ENCODE measurements at places on chromosomes 5 and 9.
A peak's percentile ranks its signal among the peaks of the same experiment; 100 is the strongest.

GRCh38 chr5:33312571-33313549, 127.9 kb upstream of the TARS1 start:
- peak; percentile 68 for DNase-seq

- no peak for DNase-seq
Observed at GRCh38 chr5:7882926-7883325, 14.0 kb downstream of the MTRR start.

DNA sequence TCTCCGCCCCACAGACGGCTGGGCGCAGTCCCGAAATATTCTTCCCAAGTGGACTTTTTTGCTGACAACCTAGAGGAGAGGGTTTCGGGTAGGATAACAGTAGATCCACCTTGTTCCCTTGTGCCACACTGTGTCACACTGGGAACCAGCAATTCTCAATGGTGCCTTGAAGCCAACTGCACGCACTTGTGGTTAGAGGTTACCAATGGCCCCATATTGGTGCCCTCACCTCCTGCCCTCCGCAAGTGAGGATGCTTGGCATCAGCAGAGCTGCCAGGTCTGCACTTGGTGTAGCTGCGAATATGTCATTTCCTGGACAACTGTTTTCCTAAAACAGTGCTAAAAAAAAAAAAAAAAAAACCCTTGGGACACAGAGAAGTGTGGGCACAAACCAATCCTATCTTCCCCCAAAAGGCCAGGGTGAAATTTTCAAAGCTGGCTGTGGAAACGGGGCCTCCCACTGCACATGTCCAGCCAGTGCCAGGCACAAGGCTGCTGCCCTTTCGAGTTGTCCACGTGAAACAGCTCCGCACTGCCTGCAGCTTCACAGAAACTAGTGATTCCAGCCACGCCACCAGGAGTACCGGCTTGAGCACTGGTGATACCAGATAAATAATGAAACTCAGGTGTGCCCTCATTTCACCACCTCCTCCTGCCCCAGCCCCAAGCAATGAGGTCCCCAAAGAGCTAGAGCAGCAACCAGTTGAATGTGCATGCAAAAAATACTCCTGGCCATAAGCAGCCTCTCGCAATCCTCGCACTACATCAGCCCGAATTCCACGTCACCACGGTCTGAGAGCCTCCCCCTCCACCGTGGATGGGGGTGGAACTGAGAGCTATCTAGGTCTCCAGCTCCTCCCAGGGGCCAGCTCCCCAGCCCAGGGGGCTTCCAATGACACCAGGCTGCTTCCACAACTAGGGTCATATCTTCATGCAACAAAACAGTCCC, 51.2 kb downstream of the USP20 start:
- DNase-seq, result peak; percentile 52

- no peak for DNase-seq
Observed at GRCh38 chr9:1458503-1458902, 408.3 kb downstream of the DMRT2 start.

GRCh38 chr5:90424245-90424644, 14.7 kb upstream of the CETN3 start:
- no peak for DNase-seq

DNA sequence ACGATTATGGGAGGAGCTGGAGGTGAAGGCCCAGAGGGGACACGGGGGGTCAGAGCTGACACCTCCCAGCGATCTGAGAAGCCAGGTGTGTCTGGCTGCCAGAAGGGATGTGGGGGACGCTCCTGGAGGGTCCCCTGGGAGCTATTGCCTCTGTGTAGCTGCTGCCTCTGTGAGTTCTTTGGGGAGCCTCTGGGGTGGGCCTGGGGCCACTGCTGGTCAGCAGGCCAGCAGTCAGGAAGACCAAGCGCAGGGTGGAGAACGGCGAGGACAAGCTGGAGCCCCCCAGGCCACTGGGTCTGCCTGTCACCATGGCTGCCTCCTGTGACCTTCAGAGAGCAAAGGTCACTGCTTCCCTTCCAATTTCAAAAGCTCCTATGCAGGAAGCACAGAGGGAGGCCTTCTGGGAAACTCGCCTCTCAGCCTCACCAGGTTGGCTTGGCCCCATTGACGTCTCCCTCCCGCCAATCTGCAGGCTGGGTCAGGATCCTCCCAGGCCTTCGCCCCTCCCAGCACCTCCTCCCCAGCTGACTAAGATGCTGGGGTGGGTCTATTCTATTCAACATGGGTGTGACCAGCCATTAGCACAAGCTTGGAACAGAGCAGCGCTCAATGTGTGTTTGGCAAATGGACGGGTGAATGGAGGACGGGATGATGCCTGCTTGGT, 126.4 kb downstream of the GAPVD1 start:
- DNase-seq, result no peak

GRCh38 chr5:158154226-158155005, 295.5 kb upstream of the CLINT1 start:
- no peak for DNase-seq

GRCh38 chr5:125847561-125847960, 575.6 kb upstream of the GRAMD2B start:
- DNase-seq, result no peak

GRCh38 chr5:125480911-125481310, 734.5 kb upstream of the ZNF608 start:
- no peak for DNase-seq

DNA sequence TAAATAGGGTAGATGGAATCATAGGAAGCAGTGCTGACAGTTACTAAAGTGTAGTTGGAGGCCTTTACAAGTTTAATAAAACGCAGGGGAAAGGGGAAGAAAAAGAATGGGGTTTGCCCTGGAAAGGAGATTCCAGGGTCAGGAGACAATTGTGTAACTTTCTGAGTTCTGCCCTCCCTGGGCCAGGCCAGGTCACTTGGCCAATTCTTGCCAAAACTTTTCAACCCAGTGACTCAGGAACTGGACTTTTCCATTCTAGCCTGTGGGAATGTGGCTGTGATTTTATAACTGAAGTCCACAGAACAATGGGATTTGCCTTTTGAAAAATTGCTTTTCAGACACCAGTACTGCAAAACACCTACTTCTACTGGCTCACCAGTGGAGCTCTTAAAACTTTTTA, 289.8 kb upstream of the ANKRD55 start:
- DNase-seq, result no peak

GRCh38 chr9:105928416-105928815, 234.1 kb downstream of the TMEM38B start:
- no peak for DNase-seq

GRCh38 chr5:17839848-17840247, 205.6 kb downstream of the TAF11L14 start:
- no peak for DNase-seq

GRCh38 chr9:81234924-81235610, 454.3 kb downstream of the TLE1 start:
- no peak for DNase-seq

- no peak for DNase-seq
Observed at GRCh38 chr9:78122631-78123030, 91.0 kb upstream of the GNAQ start.

- no peak for DNase-seq
Observed at GRCh38 chr5:137845472-137845871, 22.2 kb upstream of the MYOT start.

DNA sequence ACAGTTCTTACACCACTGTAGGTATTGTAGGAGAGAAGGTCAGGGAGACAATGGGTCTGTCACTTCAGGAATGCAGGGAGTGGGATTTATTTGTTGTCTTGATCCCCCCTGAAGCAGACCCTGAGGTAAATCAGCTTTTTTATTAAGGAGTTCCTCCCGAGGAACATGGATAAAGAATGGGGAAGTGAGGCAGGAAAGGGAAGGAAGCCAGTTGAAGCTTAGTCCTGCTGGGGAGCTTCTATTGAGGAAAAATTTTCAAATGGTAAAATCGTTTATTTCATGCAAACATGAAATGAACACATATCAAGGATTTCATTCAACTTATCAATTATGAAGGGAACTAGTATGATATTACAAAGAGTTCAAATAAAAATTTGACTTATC, 318.6 kb upstream of the PIK3R1 start:
- no peak for DNase-seq

DNA sequence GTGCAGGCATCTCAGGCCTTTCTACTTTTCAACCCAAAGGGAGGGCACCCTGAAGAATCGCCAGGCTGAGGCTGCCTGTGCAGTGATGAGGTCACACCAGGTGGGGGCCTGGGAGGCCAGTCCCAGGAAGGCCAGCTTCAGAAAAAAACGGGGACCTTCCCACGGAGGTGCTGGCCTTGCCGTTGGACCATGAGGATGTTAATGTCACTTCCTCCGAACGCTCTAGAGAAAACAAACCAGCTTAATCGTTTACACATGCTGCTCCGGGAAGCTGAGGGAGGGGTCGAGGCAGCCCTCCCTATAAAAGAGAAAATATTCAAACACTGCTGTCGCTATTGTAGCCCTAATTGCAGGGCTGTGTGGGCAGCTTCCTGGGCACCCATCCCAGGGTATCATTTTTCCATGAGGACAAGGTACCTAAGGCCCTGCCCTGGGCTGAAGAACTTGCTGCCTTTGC, 27.0 kb downstream of the PTGES start:
- DNase-seq, result no peak

GRCh38 chr9:107484117-107484723, 5.3 kb downstream of the KLF4 start:
- peak; percentile 33 for DNase-seq

DNA sequence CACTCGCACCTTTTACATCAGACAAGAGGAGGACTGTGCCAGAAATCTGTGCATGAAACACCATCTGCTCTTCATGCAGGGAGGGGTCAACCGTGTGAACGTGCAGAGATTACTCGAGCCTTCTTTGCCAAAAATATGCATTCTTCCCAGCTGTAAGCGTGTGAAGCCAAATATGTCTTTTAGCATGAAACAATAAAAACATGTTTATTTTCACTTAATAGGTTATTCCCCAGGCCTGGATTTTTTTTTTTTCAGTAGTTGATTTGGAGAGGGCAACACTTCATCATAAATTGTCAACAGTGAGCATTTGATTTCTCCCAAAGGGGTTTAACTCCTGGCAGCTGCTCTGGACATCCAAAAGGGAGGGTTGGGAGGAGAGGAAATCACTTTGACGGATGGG, 23.8 kb downstream of the PLAC8L1 start:
- no peak for DNase-seq

GRCh38 chr5:168481330-168481788, 4.9 kb upstream of the RARS1 start:
- DNase-seq, result peak; percentile 13

GRCh38 chr5:178460174-178460573, 130.0 kb downstream of the COL23A1 start:
- no peak for DNase-seq

- no peak for DNase-seq
Observed at GRCh38 chr5:78490709-78491485, 130.5 kb downstream of the SCAMP1 start.

DNA sequence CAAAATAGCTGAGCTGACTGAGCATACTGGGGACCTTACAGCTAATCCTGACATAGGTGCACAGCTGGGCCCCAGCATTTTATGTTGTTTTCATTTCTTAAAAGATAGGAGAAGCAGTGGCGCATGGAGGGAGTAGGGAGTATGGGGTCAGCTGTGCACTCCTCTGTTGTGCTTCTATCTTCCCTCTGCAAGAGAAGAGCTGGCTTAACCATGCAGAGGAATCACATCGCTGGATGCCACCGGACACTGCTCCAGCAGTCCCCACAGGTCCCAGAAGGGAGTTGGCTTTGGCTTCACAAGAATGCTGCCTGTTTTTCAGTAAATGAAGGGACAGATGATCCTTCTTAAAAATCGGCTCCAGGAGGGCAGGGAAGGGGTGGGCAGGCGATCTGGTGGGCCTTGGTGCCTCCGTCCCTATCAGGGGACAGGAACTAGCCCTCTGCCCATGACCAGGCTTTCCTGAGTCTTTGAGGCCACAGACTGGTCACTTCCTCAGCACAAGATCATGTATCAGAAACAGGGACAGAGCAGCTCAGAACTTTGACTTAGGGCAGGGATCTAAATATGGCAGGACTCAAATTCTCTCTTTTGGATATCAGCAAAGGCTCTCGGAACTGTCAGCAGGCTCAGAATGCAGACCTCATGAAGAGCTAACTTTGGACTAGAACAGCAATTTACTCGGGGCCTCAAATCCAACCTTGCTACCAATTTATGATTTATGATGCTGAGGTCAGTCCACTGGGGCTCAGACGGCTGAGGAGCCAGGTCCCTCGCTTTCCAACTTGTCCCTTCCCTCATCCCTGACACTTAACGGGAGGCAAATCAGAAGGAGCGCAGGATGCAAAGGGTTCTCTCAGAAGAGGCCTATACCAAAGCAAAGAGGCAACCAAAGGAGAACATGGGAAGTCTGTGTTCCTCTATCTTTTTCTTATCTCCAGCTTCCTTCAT, 47.2 kb downstream of the MARCHF3 start:
- DNase-seq, result no peak

GRCh38 chr9:5483306-5483705, 27.0 kb upstream of the PDCD1LG2 start:
- no peak for DNase-seq

GRCh38 chr5:5278815-5279381, 138.8 kb downstream of the ADAMTS16 start:
- DNase-seq, result no peak

DNA sequence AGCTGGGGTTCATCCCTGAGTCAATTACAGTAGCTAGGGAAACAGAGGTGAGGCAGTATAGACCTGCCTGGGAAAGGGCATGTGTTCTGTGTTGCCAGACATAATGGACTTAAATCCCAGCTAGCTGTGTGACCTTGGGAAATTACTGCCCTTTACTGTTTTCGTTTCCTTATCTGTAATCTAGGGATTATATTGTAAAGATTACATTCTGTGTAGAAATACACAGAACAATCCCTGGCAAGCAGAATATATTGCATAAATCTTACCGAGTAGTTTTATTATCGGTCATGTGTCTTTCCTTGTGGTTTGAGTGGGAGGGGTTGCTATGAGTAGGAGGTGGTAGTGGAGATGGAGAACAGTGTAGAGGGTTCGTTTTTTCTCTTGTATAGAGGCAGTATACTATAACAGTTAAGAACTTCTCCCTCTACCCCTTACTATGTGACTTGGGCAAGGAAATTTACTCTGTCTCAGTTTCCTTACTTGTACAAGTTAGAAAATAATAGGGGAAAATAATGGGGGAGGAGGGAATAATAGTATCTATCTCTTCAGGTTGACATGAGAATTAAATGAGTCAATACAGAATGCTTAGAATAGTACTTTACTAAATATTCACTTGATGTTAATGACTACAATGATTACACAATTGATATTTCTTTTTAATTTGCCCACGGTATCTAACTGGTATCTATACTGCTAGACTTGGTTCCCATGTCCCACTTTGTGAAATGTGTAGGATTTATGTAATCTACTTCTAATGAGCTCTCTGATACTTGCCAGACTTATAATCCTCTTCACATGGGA, 7.1 kb upstream of the DMXL1 start:
- no peak for DNase-seq

Measured in transverse colon (tissue), 4 donors.